ENCODE measurements at places on chromosomes 12 and 14.

GRCh38 chr12:114794049-114794558 lies 110.1 kb upstream of the TBX3 start:
- DNase-seq, result no peak

GRCh38 chr12:130961921-130962451 lies 8.3 kb downstream of the ADGRD1 start:
- DNase-seq, result no peak

- DNase-seq, result no peak
These were observed 96.9 kb downstream of the HEATR5A start for GRCh38 chr14:31323419-31323818.

- peak; percentile 51 for DNase-seq
These were observed 241.6 kb upstream of the NOVA1 start for GRCh38 chr14:26839481-26839880.

- DNase-seq, result no peak
These were observed 84.1 kb upstream of the ZDHHC17 start for GRCh38 chr12:76679778-76680177.

DNA sequence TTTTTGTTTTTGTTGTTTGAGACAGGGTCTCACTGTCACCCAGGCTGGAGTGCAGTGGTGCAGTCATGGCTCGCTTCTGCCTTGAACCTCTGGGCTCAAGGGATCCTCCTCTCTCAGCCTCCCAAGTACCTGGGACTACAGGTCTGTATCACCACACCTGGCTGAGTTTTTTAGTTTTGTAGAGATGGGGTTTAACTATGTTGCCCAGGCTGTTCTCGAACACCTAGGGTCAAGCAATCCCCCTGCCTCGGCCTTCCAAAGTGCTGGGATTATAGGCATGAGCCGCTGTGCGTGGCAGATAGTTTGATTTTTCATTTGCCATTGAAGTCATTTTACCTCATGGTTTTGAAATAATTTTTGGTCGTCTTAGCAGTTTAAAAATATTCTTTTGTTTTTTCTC lies 94.3 kb upstream of the EIF5 start:
- no peak for DNase-seq

DNA sequence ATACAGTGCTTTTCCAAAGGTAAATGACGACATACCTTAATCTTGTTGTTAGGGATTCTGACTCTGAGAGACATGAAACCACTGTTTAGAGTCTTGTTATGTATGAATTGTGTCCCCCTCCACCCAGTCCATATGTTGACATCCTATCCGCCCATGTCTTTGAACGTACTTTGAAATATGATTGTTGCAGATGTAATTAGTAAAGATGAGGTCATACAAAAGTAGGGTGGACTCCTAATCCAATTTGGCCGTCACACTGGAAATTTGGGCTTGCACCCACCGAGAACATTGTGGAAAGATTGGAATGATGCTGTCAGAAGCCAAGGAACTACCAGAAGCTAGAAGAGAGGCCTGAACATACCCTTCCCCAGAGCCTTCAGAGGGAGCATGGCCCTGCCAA lies 62.2 kb downstream of the RGS6 start:
- no peak for DNase-seq

DNA sequence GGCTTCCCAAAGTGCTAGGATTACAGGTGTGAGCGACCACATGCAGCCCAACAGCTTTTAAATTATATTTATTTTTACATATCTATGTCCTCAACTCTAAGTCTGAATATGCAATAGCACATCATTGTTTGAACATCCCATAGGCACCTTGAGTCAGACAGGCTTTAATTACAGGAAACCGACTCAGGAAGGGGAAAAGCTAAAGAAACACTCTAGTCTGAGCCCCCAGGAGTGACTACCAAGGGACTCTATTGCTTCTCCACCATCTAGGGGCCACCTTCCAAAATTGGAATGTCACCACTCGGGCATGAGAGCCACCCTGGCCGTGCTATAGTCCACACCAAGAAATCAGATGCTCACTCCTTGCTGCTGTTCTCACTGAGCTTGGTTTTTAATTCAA lies 14.0 kb upstream of the MFAP5 start:
- DNase-seq, result no peak

DNA sequence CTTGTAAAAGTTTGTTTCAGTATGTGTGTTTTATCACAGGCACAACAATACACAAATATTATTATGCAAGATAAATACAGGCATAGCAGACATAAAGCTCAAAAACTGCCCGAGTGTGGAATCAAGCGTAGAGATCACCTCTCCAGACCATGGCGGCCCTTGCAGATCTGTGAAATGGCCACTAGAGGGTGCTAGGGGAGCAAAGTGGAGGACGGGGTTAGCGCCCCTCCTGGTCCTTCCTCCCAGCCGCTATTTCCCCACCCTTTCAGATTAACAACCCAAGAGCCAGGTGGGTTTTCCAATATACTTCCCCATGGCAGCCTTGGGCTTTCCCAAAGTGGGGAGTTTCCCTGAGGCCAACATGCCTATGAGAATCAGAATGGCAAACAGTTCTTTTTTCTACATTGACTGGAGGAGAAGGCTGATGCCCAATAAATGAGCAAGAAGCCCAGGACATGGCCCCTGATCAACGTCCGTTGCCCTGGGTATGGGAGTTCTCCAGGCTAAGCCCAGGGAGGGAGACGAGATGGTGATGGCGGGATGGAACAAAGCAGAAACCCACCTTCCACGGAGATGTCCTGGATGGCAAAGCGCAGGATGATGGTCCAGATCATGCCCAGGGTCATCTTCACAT lies 67.4 kb downstream of the ACTN1 start:
- DNase-seq, result peak; percentile 82

GRCh38 chr12:12909228-12909994 lies 18.0 kb downstream of the GPRC5A start:
- peak; percentile 44 for DNase-seq

DNA sequence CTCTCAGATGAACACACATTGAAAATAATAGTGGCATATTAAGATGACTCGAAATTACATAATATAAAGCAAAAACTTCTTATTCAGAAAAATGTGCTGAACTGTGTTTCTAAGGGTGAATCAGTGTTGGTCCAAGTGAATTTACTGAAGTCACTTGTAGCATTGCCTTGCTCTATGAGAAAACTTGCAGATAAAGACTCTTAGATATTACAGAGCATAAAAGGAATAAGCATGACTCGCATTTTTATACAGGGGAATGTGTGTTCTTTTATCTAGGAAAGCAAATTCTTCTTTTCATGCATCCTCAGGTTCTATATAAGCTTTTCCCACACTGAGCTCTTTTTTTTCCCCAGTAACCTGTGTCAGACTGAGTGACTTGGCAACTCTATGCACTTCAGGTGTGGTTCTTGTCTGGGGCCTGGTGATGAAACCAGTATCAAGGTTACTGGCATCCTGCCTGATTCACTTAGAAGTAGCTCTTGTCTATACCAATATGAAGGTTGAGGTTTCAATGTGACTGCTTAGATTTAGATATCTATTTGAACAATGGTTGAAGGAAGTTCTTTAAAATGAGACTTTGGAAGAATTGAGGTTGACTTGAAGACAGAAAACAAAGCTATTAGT lies 76.1 kb downstream of the OTOGL start:
- DNase-seq, result peak; percentile 37

- no peak for DNase-seq
These were observed 18.8 kb upstream of the MAGOHB start for GRCh38 chr12:10632226-10632625.

DNA sequence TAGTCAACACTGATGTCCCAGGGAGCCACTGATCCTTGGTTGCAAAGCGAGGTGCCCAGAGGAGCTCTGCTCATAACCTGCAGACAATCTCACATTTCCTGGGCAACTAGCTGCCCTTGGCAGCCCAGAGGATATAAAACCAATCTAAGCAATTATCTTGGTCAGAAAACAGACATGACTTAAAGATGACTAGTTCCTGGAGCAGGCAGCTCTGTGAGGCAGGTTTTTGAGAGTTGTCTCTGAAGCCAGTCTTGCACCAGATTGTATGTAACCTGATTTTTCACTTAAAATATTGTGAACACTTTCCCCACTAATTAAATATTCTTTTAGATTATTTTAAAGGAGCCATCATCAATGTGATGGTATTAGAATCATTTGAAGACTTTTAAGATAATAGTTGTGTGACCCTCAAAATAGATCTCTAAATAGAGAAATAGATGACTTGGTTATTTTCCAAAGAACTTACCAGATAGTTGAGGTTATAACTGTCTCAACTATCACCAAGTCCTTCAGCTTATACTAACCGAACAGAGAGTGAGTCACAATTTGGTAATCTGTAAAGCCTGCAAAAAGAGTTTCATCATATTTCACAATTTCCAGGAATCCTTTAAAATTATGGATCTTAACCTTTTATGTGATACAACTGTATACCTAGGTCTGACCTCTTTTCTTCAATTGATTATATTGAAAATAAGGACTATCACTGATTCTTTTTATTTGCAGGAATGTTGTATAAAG lies 75.9 kb downstream of the LIN7A start:
- DNase-seq, result peak; percentile 66
